ENCODE measurements at places on chromosomes 3 and 15. TPM values are rescaled to one million over a fixed set of nuclear protein-coding genes. Genes with fewer than 3 reads are reported as not detected.

IL5RA gene
- not detected for total RNA-seq

PTH1R gene
- total RNA-seq, result 17.9 TPM

GCSAM gene
- 0.29 TPM for total RNA-seq

IGSF10 gene
- 2.2 TPM for total RNA-seq

OR5K2 gene
- total RNA-seq, result not detected

FEZF2 gene
- total RNA-seq, result not detected

SLC38A3 gene
- total RNA-seq, result 0.62 TPM

SPATA12 gene
- total RNA-seq, result not detected

ITIH1 gene
- total RNA-seq, result 1.3 TPM

C3orf62 gene
- 2.6 TPM for total RNA-seq

SLC22A14 gene
- not detected for total RNA-seq

EPHB3 gene
- total RNA-seq, result 6.9 TPM

EID1 gene
- total RNA-seq, result 230 TPM

CCR4 gene
- total RNA-seq, result 0.33 TPM

NIPA2 gene
- total RNA-seq, result 26.9 TPM

A4GNT gene
- not detected for total RNA-seq

TM6SF1 gene
- 6.9 TPM for total RNA-seq

XIRP1 gene
- total RNA-seq, result 0.23 TPM

GADL1 gene
- total RNA-seq, result 1.1 TPM

PLCH1 gene
- total RNA-seq, result 0.05 TPM

NDN gene
- total RNA-seq, result 40.7 TPM

TTLL13 gene
- total RNA-seq, result not detected

NGRN gene
- total RNA-seq, result 81.6 TPM

ZKSCAN7 gene
- 3.9 TPM for total RNA-seq

ECE2 gene
- not detected for total RNA-seq

SCAANT1 gene
- not detected for total RNA-seq

ENTPD3 gene
- 1.9 TPM for total RNA-seq

FBXL2 gene
- 9.8 TPM for total RNA-seq

GOLGA8S gene
- total RNA-seq, result 0.60 TPM

IL12A gene
- 0.38 TPM for total RNA-seq

SCAMP5 gene
- total RNA-seq, result 2.4 TPM

SCG5 gene
- total RNA-seq, result 21.2 TPM

SLC9C1 gene
- total RNA-seq, result 1.4 TPM

LRRC49 gene
- 9.7 TPM for total RNA-seq

TCAIM gene
- total RNA-seq, result 21.0 TPM

IL17RD gene
- 17.9 TPM for total RNA-seq

SLC6A20 gene
- total RNA-seq, result not detected

ASB14 gene
- total RNA-seq, result not detected

PGBD4 gene
- total RNA-seq, result 1.2 TPM

RASGRF1 gene
- 0.10 TPM for total RNA-seq

BTLA gene
- 0.38 TPM for total RNA-seq

CLDN16 gene
- total RNA-seq, result not detected

ACTC1 gene
- 93.6 TPM for total RNA-seq

MOBP gene
- total RNA-seq, result 0.19 TPM

SMCO1 gene
- total RNA-seq, result not detected

WDR72 gene
- not detected for total RNA-seq

IQCF5 gene
- not detected for total RNA-seq
